Stimulated activated CD4-positive, alpha-beta T cell treated with anti-CD3 and anti-CD28 coated beads, Interleukin-1b, Interleukin-23, amount 100 ng/mL, for 4 hours (primary cell): ENCODE measurements at places on chromosomes 1 and 21.

- DNase-seq = no peak
These were observed 44.7 kb upstream of the CITED4 start for GRCh38 chr1:40906781-40907400.

GRCh38 chr21:35035581-35035980 is 13.5 kb downstream of the RUNX1 start:
- DNase-seq = no peak

DNA sequence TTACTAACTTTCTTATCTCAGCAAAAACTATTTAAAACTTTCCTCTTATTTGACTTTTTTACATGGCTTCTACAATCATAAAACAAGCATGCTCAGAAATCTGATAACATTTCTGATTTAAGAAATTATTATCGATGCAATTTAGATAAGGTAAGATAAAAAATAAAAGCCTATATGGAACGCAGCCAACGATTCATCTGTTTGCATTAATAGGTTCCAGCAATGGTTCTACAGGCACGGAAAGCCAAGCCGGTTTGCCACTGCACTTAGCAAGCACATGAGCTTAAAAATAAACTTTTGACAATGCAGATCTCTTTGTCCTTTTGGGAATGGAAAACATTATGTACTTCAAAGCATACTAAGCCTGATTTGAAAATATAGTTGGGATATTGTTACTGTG is 77.5 kb upstream of the KCNK2 start:
- no peak for DNase-seq

DNA sequence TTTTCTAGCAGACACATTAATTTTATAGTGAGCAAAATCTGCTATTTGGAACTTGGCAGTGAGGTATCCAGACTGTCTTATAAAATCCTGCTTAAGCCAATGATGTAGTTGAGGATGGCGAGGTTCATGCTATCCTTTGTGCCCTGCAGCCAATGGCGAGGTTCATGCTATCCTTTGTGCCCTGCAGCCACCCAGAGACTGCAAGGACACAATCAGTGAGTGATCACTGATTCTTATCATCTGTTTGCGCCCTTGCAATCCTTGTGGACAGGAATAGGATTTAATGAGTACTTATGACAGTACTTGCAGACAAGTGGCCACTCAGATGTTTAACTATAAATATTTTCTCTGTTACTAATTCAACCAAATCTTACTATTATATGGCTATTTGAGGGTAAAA is 112.6 kb downstream of the EIF4G3 start:
- no peak for DNase-seq

GRCh38 chr1:63051886-63052285 is 268.0 kb downstream of the ATG4C start:
- DNase-seq = no peak

GRCh38 chr1:101105877-101106276 is 80.3 kb upstream of the DPH5 start:
- no peak for DNase-seq

- no peak for DNase-seq
These were observed 1.2 kb downstream of the IPO13 start for GRCh38 chr1:43947874-43948437.

DNA sequence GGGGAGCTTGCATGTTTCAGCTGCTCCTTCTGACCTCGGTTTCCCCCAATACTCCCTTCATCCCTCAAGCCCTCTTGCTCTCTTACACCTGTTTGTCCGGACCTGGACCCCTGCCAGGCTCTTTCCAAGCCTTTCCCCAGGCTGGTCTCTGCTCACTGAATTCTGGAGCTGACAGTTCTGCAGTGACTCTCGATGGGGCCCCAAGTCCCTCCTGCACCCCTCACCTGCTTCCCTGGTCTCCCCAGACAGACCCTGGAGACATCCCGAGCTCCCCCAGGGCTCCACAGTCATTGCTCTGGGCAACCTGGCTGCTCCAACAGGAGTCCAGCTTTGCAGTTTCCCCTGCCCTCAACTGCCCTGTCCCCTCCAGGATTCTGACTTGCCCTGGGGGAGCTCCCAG is 198.6 kb downstream of the GRIK3 start:
- no peak for DNase-seq

GRCh38 chr1:185704181-185704580 is 30.0 kb upstream of the HMCN1 start:
- DNase-seq = no peak

- DNase-seq = no peak
These were observed 1999.4 kb downstream of the MRPL39 start for GRCh38 chr21:23607782-23608431.

- DNase-seq = no peak
These were observed 21.9 kb upstream of the FCGR2A start for GRCh38 chr1:161483361-161483760.

DNA sequence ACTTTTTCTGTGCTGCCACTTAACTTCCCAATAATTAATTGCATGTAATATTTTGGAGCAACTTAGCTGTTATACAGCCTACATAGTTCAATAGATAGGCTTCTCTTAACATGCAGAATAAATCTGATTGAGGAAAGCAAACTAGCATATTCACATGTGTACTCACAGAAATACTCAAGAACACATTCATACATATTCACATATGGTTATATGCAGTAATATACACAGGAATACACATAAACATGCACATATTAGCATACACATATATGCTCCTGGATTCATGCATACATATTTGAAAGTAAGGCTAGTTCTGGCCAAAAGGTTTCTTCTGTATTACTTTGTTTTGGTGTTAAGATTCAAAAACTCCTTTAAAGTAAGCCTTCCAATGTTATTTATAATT is 73.1 kb downstream of the HMCN1 start:
- DNase-seq = no peak

DNA sequence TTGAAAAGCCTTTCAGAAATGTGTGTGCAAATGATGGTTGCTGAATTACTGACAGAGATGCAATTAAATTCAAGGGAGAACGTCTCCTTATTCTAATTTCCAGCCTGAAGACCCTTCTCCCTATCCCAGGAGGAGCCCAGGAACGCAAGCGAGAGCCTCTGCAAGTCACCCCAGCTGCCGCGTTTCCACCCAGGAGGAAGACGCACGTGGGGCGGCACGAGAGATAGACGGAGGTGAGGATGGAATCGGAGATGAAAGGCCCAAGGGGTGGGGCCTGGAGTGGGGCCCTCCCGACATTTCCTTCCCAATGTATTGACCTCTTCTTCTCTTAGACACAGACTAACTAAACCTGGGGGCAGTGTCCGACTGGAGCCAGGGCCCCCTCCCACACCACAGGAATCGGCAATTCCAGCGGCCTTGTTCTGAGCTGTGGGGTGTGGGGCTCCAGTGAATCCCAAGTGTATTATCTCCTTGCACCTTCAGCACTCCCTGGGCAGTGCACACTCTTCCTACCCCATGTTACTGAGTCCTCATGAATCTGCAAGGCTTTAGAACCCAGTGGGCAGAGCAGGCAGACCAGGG is 322.5 kb downstream of the AJAP1 start:
- no peak for DNase-seq

DNA sequence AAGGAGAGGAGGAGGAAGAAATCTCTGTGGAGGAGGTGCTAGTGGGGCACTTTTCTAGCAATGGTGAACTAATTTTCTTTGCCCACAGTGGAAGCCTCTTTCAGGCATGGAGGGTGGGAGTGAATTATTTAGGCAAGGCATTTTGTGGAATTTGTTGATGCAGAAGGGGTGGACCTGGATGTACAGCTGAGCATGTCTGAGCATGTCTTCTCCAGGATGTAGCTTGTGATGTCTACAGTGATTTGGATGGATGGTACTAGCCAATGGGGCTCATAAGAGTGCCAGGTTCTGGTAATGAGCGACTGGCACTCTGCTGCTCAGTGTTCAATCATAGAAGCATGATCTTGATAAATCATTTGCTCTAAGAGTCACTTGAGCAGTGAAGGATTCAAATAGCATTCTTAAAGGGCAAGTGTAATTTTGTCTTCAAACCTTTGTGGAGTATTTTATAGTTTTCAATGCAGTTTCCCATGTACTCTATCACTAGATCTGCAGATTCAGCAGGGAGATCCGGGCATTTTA is 153.9 kb upstream of the LMO4 start:
- DNase-seq = no peak

DNA sequence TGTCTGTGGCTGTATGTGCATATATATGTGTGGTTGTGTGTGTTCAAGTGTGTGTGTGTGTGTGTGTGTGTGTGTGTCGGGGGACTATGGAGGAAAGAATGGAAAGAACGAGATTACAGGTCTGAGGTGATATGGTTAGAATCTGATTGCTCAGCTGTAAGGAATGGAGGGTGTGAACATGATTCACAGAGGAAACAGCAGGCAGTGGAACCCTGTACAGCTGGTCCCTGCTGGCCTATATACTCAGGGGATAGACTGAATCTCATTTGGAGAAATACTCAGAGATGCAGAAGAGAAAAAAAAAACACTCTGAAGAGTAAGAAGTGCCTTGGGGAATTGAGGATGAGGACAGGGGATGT is 180.1 kb upstream of the ESRRG start:
- no peak for DNase-seq

DNA sequence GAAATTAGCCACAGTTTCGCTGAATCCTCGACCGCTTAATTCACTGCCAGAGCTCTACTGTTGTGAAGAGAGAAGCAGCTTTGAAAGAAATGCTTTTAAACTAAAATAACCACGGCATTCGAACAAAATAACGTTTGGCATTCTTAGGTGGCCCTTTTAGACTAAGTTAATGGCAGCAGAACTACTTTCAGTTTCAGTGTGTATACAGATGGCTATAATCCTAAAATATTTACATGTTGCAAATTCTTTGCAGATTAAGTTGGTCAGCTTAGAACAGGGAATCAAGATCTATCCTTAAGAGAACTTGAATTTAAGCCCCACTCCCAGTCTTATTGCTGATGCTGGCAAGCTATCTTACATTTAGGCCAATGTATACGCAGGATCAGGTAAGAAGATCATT is 62.7 kb downstream of the ADSS2 start:
- DNase-seq = no peak

DNA sequence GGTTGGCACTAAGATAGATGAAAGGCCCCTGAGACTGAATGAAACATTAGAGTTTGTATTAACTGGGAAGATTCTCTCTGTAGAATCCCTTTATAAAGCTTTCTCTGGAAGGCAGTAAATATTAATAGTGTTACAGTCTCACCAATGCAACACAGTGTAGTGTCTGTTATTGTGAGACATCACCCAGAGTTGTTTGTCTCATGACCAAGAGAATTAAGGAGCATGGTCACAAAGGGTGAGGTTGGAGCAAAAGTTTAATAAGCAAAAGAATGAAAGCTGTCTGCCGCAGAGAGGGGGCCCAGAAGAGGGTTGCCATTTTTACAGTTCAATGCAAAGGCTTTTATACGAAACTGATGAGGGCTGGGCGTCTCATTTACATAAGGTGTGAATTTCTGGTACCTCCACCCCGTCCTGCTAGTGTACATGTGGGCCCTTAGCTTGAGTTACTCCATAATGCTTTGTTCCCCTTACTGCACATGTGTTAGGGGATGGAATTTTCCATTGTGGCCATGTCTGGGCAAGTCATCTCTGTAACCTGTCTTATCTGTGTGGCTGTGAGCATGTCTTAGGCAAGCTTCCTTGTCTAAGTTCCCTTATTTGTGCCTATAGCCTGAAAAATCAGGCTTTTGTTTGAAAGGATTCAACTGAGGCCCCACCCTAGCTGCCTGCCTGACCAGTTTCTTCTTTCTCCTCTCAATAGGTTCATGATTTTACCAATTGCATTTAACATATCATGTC is 184.1 kb downstream of the RASAL2 start:
- no peak for DNase-seq

DNA sequence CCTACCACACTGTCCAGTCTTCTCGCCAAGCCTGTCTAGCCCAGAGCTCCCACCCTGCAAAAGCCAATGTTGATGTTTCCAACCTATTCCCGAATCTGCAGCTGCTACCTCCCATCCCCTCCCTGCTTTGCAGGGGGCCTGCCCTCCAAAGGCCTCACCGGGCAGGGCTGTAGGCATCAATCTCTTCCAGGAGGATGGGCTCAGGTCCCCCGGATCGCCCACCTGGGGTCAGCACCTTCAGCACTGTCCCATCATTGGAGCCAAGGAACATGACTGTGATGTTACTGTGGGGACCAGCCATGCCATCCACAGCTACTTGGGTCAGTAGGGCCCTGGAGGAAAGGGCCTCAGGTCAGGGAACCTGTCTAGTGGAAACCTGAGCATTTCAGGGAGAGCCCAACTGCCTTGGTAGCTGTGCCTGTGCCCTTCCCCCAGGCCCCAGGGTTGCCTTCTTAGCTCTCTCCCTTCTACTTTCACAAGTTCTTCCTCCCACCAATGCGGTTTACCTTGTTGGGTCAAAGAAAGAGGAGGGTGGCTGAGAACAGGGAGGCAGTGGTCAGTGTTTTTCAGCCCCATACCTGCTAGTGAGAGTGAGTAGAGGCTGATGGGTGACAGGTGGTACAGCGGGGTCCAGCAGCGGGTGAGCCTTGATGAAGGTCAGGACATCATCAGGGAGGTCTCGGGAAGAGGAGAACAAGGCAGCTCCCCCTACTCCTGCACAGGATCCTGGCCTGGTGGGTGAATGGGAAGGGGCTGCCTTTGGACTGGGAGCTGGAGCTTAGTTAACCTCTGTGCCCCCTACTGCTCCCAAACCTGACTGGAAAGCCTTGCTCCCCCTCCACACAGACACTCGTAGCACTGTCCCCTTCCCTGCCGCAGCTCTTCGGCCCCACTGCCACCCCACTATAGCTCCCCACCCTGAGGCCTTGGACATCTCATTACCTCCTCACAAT is 10.7 kb downstream of the SEMA6C start:
- no peak for DNase-seq

GRCh38 chr1:27292106-27292505 is 29.9 kb upstream of the TMEM222 start:
- no peak for DNase-seq

DNA sequence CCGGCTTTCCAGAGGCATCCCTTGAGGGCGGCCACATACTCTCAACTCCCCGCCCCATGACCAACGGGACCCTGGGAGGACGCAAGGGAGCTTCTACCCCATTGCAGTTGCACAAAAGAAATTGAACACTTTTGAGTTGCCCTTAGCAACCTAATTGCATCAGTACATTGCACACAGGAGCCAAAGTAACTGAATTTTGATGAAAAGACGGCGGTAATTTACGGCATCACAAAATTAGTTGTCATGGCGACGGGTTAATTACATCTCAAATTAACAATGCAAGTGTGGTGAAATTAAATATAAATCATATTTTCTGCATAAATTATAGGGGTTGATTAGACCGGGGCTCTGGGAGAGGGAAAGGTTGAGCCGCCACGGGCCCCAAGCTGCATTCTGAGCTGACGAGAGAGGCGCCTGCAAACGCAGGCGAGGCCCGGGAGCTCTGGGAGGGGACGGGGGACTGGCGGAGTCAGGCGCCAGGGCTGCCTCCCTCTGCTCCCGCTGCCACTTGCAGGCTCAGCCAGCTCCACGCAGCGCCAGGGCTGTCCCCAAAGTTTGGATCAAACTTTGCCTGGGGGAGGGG is 61.4 kb downstream of the CASZ1 start:
- DNase-seq = no peak

- no peak for DNase-seq
These were observed 19.5 kb downstream of the SZRD1 start for GRCh38 chr1:16386454-16387113.

DNA sequence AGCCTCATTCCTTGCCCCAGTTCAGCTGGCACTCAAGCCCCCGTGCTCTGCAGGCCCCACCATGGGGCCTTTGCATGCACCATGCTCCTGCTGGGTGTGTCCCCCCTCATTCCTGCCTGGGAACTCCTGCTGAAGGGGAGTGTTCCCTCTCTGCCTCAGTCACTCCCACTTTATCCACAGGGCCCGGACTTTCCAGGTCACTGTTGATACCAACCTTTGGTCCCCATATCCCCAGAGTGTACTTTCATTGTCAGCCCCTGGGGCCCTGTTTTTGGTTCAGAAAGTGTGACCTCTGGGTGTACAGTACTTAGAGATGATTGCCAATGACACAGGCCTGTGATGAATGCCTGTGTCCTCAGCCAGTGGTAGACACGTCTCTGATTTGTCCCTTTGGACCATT is 2.9 kb downstream of the TTC22 start:
- DNase-seq = no peak
